ENCODE measurements at places on chromosomes 3 and 15.
A peak's percentile ranks its signal among the peaks of the same experiment; 100 is the strongest.

DNA sequence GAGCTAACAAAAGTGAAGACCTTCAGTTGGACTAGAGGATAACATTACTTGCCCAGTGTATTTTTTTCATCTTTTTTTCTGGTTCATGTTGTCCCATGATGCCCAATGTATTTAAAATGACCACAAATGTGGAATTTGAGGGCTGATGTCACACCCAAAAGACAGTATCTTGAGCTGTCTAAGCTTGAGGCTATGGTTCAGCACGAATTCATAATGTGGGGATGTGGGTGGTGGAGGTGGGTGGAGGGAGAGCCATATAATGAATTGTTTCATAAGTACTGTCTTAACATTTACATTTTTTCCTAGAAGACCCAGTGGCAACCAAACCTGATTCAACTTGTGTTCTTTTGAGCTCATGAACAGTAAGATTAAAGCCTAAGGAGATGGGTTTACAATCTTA is 37.5 kb downstream of the CHAC1 start:
- DNase-seq, result no peak

DNA sequence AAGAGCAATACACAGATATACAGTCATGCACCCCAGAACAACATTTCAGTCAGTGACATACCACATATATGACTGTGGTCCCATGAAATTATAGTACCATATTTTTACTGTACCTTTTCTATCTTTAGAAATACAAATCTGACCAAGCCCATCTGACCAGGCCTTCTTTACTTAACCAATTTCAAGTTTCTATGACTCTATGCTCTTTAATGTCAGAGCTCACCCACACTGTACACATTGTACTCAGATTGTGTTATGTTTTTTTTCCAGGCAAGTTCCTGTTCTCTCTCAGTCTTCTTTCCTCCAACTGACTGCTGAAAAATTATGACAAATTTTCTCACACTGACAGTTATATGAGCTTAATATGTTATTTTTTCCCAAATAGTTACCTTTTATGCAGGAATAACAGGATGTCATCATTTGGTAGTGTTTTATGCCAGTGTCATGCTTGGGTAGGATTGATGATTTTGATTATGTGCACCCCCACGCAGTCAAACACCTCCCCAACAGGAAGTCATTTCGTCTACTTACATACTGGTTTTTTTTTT is 8.0 kb upstream of the CBLB start:
- no peak for DNase-seq

DNA sequence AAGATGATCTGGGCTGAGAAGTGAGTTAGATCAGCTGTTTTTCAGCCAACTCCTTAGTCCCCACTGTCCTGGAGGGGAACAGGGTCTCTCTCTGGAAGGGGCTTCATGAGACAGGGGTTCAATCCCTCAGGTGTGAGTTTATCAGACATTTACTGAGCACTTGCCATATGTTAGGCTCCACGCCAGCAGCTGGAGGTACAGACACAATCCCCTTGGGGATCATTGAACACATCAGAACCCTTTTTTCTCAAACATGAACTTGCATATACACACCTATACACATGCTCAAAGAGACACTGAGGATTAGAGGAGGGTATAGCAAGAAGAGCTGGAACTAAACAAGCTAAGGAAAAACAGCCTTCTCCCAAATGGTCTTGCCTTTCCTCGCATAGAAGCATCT is 5.5 kb upstream of the BMF start:
- no peak for DNase-seq

- DNase-seq, result no peak
These were observed 215.3 kb upstream of the CGNL1 start for GRCh38 chr15:57160823-57161560.

DNA sequence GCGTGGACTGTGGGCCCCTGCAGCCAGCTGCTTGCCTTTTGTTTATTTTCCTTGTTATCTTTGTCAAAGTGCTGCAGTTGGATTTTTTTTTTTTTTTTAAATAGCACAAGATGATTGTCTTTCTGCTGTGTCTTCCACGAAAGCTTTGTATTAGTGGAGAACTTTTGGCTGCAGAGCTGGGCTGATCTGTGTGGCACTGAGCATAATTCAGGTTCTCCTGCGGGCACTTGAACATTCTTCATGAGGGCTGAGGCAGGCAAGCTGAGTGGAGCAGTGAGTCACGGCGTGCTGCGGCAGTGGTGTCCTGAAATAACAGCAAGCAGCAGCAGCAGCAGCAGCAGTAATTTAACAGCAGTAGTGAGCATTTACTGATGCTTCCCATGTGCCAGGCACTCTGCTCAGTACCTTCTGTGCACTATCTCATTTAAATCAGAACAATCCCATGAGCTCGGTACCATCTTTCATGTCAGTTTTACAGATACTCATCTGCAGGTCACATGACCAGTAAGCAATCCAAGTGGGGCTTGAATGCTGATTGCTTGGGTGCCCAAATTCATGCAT is 45.8 kb downstream of the MITF start:
- no peak for DNase-seq

GRCh38 chr15:60531801-60532200 is 52.9 kb upstream of the ICE2 start:
- no peak for DNase-seq

- DNase-seq, result peak; percentile 53
These were observed 1.3 kb downstream of the CAMK2N2 start for GRCh38 chr3:184259878-184260723.

DNA sequence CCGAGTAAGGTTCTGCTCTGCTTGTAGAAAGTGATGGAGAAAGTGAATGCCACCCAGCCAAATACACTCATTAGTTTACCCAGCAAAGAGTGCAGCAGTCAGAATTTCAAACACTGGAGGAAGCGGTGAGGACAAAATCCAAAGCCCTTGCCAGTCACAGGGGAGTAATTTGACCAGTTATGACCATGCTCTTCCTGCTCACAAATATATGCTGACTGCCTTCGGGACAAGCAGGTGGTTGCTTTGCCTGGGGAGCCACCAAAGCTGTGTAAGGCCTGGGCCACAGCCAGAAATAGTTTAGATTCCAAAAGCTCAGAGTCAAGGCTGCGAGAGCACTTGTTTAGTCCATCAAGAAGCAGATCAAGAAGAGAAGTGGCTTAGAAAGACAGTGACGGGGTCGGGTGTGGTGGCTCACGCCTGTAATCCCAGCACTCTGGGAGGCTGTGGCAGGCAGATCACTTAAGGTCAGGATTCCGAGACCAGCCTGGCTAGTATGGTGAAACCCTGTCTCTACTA is 51.0 kb upstream of the ATP13A3 start:
- no peak for DNase-seq

- no peak for DNase-seq
These were observed 1266.3 kb downstream of the SI start for GRCh38 chr3:163812006-163812405.

- DNase-seq, result no peak
These were observed 871.9 kb upstream of the GBE1 start for GRCh38 chr3:82633319-82633718.

GRCh38 chr3:10417847-10418246 is 87.5 kb downstream of the ATP2B2 start:
- DNase-seq, result no peak

GRCh38 chr15:48641416-48641815 is 4.1 kb downstream of the FBN1 start:
- DNase-seq, result no peak

DNA sequence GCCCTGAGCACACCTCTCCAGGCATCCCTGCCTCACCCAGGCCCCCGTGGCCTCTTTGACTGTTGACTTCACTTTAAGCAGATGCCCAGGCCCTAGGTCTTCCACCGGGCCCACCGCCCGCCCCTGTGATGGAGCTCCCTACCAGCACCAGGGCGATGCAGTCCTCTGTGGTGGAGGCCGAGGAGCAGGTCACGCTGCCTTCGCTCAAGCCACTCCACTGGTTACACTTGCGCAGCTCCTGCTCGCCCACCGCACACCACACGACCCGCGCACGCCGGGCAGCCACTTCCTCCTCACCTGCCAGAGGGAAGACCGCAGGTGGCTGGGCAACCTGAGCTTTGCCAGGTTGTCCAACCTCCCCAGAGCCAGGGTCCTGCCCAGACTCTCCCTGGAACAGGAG is 16.0 kb downstream of the LTF start:
- DNase-seq, result no peak

- DNase-seq, result no peak
These were observed 43.7 kb downstream of the SRPRB start for GRCh38 chr3:133849346-133849745.

DNA sequence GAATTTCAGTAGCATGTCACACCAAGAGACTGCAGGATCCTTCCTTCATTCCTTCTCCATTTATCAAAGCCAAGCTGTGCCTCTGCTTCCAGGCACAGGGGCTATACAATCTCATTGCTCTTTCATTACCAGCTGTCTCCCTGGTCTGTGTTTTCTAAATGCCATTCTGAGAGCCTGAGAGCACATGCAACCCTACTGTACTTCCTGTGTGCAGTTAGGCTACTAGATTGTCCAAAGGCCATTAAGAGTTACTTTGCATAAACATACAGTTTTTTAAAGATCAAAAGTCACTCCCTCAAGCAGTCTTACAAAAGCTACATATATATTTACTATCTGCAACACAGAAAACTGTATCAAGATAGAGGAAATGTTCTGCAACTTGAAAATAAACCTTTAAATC is 110.1 kb downstream of the CFAP44 start:
- no peak for DNase-seq
